D341Med (cell line): ENCODE measurements at places on chromosomes 1 and 21.

DNA sequence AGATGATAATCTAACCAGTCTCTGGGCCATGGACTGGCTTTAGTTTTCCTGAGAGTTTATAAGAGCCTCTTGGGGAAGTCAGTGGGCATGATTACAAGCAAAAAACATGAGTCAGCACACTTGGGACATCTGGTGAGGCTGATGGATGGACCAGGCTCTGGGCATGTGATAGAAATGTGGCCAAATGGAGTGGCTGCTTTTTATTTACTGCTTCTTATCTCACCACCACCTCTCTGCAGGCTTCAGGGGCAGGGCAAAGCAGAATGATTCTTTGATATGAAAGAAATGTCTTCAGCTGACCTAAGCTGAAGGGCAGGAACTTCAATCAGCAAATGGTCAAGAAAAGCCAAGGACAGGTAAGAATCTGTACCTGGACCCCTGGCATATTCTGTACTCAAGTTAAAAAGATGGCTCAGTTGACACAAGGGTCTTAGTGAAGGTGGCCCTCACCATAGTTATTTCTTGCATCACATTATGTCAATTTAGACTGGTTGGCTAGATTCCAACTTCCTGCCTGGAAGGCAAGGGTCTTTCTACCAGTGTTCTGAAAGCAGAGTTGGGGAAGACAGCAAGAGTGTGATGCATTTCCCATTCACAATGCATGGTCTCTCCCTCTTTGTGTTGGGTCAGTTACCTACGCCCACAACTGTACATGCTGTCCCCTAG lies 162.8 kb downstream of the FASLG start:
- DNase-seq, result no peak

DNA sequence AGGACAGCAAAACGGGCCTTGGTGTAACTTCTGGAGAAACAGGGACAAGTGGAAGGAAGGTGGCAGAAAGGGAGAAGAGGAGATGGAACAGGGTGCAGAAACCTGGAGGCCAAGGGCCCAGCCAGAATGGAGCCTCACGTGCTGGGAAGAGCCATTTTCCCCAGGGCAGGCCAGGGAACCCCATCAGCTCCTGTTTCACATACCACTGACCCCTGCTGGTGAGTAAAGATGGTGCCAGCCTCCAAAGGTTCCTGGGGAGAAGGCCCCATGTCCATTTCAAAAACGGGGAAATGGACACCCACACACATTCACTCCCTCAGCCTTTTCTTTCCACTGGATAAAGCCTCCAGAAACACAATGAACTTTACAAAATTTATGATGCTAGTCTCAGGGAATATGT lies 57.6 kb upstream of the JUN start:
- no peak for DNase-seq

GRCh38 chr1:15000030-15000429 lies 153.5 kb upstream of the TMEM51 start:
- DNase-seq, result no peak

DNA sequence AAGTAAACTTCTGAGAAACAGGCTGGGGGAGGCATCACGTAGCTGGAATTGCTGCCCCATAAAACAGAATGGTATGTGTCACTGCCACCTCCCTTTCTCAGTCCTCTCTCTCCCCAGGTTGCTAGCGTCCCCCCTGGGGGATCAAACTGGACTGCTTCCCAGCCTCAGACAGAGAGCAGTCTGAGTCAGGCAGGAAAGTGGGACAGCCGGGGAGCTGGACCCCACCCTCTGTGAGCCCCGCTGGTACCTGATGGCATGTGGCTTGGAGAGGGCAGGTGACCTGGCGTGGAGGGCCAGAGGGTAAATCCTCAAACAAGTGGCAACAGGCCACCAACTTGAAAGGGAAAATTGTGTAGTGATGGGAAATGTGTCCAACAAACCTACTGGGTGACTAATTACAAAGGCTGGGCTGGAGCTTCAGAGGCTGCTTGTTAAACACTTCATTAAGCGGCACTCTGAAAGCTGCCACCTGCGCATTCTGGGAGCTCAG lies 1.0 kb upstream of the SFN start:
- no peak for DNase-seq

- DNase-seq, result no peak
These were observed 140.8 kb downstream of the ASTN1 start for GRCh38 chr1:177023726-177024125.

DNA sequence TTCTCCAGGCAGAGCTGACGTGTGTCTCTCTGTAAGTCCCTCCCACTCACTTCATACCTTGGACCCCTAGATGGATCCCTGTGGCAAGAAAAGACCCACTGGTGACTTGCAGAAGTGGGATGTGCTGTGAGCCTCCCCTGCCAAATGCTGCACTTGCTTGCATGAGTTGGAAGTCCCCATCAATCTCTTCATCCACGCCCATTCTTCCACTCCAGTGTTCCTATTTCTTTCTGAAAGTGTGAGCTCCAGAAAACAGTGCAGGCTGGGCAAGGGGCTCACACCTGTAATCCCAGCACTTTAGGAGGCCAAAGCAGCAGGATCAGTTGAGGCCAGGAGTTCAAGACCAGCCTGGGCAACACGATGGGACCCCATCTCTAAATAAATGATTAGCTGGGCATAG lies 254.1 kb upstream of the IRF2BP2 start:
- DNase-seq, result no peak

DNA sequence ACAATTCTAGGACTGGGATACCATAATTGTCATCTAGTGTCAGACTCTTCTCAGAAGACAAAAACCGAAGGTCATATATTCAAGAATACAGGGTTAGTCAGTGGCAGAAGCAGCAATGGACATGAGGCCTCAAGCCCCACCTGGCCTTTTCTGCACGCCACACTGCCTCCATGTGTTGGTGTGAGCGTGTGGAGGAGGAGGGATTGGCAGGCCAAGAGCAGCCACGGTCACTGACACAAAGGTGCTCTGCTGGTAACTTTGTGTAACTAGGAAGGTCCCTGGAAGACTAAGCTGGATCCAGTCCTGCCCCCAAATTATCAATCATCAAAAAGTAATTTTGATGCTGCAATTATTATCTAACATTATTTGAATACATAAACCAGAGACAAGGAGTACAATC lies 34.9 kb downstream of the HSF2BP start:
- DNase-seq, result no peak

DNA sequence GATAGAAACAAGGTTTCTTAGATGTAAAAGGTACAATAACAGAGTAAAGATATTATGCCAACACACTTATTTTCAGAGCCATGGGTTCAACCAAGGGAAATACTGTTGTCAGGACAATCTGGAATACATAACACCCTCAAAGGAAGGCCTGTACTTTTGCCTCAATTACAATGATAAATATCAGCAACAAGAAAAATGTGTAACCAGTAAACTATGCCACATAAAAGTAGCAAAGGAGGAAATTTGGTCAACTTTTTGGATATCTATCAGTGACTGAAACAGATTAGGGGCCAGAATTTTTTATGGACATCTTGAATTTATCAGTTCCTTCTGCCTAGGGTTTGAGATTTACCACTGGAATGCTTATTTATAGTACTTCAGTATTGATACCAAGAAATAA lies 24.6 kb upstream of the RAP1GAP start:
- no peak for DNase-seq

- DNase-seq, result no peak
These were observed 2.0 kb downstream of the KCNA3 start for GRCh38 chr1:110672753-110673108.

- DNase-seq, result no peak
These were observed 4.8 kb downstream of the DNAI4 start for GRCh38 chr1:66919828-66920227.

GRCh38 chr21:45396620-45396995 lies 8.4 kb upstream of the COL18A1 start:
- DNase-seq, result no peak

DNA sequence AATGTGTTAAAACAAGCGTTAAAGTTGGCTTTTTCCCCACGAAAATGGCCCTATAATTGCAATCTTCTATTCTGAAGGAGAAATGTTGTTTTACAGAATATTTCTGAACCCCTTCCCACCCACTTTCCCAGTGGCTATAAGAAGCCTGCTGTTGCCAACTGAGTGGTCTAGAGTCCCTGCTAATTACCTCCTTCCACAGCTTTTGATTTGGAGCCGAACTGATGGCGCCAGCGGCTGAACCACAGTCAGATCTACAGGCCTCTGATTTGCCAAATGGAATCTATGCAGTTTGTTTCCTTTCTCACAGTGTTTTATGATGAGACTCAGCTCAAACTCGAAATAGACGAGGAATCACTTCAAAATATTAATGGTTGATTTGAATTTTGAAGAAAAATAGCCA lies 76.0 kb upstream of the C1orf105 start:
- no peak for DNase-seq

GRCh38 chr1:65021795-65022194 lies 55.4 kb upstream of the JAK1 start:
- DNase-seq, result no peak

DNA sequence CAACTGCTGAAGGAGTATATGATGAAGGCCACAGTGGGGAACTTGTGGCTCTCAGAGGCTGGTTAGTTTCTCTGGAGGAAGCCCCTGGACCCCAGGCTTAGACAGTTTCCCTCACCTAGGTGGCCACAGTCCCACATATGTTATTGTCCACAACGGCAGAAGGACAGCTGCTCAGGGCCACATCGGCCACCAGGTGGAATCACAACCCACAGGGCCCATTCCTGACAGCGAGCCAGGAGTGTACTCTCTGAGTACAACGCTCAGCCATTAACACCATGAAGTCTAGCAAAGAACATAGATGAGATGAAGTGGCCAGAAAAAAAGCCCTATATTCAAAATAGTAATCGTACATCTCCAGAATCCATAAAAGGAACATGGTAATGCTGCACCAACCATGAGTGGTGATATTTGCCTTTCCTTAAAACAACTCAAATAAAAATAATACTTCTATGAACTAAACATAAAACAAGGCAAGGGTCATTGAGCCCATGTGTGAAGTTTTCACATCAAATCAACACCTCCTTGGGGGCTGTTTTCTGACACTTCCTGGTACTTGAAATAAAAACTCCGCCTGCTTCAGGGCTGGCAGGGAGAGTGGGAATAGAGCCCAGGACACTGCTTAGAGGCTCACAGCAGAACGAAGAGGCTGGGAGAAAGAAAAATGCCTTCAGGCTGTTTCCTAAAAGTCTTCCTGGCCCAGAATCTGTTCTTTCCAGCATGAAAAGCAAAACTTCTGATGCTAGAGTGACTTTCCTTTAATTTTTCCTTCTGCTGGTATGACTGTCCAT lies 383.3 kb downstream of the HHAT start:
- no peak for DNase-seq

- DNase-seq, result no peak
These were observed 87.4 kb upstream of the TTC39A start for GRCh38 chr1:51417496-51418383.

- DNase-seq, result no peak
These were observed 58.6 kb upstream of the NBPF3 start for GRCh38 chr1:21381354-21381753.

GRCh38 chr1:64956733-64957441 lies 9.5 kb downstream of the JAK1 start:
- no peak for DNase-seq

- peak; percentile 87 for DNase-seq
These were observed at the start of gene MANEAL for GRCh38 chr1:37793773-37794371. Gene MANEAL (plus strand): TSS chr1:37793847. CDS start chr1:37794183, 336 bp downstream.

DNA sequence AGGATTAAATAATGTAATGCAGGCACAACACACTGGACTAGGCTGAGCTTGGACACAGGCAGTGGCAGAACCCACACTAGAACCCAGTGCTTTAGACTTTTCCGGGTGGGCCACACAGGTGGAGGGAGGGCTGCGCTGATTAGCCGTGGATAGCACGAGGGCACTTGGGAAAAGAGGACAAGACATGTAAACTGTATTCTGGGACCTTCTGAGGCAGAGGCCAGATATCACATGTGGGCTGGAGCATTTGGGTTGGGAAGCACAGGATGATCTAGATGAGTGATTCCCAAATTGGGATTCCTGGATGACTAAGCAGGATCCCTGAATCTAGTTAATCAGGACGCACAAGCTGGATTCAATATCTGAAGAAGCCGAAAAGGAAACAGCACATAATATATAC lies 20.3 kb upstream of the A3GALT2 start:
- DNase-seq, result no peak

DNA sequence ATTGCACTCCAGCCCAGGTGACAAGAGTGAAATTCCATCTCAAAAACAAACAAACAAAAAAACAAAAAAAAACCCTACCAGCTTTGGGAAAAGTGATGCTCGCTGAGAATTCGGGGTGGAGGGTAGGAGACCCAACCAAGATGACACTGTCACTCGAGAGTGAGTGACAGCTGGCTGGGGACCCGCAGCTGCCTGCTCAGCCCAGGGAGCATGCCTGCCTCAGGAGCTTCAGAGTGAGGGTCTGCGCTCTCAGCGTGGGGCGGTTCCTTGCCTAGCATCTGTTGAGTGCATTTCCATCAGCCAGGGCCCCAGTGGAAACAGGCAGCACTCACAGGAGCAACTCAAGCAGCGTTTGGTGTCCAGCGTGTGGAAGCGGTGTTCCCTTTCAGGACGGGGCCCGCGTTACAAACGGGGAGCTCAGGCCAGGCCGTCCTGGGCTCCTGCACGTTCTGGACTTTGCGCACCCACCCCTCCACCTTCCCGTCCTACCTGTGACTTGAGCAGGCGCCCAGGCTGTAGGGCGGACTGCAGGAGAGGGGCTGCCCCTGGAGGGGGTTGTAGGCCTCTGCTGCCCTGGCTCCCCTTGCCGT lies 5.9 kb downstream of the CSTB start:
- no peak for DNase-seq

DNA sequence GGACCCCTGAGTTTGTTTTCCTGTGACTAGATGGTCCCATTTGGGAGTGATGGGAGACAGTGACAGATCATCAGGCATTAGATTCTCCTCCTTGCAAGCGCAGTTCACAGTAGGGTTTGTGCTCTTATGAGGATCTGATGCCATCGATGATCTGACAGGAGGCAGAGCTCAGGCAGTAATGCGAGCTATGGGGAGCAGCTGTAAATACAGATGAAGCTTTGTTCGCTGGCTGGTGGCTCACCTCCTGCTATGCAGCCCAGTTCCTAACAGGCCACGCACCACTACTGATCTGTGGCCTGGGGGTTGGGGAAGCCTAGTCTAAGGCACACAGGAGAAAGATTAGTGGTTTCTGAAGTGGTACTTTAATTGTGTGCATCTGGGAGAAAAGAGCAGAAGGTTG lies 7.1 kb upstream of the PLPP3 start:
- DNase-seq, result no peak

GRCh38 chr1:245797592-245798348 lies 643.0 kb downstream of the KIF26B start:
- DNase-seq, result peak; percentile 50

- DNase-seq, result no peak
These were observed 207.5 kb downstream of the SETD4 start for GRCh38 chr21:35852820-35853219.

GRCh38 chr21:25550352-25551120 lies 56.7 kb downstream of the MRPL39 start:
- DNase-seq, result no peak

- DNase-seq, result peak; percentile 63
These were observed 35.5 kb downstream of the CACHD1 start for GRCh38 chr1:64505232-64505943.
